NCI-H1417 (cell line): ENCODE measurements at places on chromosomes 1 and 21.

- DNase-seq, result no peak
Measured at GRCh38 chr1:222769181-222769580, 32.2 kb downstream of the FAM177B start.

DNA sequence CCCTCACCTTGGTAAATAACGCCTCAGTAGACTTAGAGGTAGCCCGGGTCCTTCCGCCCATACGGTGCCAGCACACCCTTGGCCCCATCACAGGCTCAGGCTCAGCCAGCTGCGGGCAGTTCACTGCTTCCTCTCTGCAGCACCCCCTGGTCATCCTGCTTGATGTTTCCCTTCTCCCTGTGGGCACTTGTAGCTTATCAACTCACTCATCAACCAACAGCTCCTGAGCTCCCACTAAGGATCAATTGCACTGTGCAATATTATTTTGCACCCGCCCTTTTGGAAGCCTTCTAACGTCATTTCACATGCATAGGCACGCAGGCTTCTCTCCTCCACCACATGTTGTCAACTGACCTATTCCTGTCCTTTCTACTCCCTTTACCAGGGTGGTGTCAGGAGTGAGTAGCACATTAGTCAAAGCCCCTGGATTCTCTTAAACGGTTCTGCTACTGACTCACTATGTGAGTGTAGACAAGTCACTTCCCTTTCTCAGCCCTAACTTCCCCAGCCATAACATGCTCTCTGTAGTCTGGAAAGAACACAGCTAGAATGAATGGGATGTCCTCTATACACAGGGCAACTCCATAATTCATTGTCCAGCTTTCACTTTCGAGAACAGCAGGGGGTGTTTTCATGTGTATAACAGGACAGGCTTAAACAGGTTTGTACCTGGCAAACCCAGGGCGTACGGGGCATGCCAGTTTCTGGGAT lies 47.1 kb upstream of the IRF2BP2 start:
- no peak for DNase-seq

DNA sequence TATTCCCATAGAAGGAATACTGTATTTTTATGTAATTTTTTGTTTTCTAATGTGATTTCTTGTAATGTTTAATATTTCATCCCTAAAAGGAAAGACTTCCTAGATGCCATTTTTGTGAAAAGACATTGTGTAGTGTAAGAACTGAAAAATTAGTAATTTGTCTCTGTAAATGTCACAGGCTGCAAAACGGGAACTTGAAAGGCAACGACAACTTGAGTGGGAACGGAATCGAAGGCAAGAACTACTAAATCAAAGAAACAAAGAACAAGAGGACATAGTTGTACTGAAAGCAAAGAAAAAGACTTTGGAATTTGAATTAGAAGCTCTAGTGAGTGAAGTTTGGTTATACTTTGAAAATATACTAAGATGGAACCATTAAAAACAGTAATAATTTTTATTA lies 132.2 kb downstream of the ITSN1 start:
- DNase-seq, result no peak

- DNase-seq, result no peak
Measured at GRCh38 chr1:58754683-58755467, 29.0 kb downstream of the JUN start.

GRCh38 chr1:63074321-63074720 lies 248.0 kb upstream of the FOXD3 start:
- DNase-seq, result no peak

DNA sequence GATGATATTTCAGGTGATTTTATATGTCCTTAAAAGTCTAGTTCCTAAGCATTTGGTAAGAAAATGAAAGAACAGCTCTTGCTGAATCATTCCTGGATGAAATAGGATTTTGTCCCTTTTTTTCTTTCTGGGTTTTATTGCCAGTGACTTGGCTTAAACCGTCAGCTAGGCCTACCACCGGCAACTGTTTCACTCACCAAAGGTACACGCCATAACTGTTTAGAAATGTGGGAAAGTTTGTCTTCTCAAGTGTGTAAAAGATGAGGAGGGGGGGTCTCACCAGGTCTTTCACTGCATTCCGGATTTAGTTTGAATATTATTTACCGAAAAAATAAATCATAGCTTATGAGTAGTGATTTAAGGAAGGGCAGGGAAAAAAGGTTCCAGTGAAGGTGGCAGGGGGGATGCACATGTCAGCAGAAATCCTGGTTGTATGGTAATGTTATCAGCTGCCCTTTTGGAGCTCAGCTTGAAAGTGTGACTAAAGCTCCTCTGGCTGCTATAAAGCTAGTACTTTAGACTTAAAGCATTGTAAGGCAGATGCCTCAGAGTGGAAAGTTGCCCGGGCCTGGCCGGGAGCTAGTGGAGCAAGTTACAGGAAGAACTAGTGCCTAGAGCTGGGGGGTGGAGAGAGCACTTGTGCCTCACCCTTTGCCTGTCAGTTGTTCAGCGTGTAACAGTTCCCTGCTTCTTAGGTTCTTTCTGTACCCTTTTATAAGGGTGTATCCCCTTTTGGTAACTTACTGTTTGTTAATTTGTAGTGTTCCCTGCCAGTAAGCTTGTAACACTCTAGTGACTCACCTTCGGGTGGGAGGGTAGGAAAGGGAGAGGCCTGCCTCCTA lies 3.1 kb downstream of the ATP1A1 start:
- no peak for DNase-seq

DNA sequence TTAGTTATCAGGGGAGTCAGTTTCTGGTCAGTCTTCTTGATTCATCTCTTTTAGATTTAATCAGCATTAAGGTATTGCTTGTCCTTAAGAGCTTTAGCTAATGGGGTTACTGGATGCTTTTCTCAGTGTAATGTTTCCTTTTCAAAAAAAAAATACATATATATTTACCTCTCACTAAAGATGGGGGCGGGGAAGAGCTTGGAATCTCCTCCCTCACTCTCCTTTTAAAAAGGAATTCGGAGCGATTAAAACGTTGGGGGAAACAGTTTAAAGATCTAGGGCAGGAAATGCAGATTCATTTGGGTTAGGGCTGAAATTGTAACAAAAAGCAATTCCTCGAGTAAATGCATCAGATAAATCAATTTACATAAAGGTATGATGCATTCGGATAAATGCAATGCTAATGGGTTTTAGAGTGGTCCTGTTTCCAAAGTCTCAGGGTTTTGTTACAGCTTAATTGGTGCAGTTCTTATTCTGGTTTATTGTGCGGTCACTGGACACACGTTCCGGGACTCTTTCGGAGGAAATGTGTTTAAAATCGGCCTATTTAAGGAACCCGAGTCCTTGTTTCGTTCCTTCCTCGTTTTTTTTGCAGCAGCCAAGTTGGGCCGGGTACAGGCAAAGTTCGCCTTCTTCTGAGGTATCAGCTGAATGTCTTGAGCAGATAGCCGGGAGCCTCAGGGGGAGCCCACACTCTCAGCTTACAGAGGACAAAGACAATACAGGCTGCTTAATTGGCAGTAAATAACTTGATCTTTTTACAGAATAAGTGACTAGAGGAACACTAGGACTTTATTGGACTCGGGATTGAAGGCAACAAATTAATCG lies 1.6 kb downstream of the LMO4 start:
- peak; percentile 68 for DNase-seq

GRCh38 chr1:68347415-68347814 lies 102.3 kb downstream of the RPE65 start:
- no peak for DNase-seq

DNA sequence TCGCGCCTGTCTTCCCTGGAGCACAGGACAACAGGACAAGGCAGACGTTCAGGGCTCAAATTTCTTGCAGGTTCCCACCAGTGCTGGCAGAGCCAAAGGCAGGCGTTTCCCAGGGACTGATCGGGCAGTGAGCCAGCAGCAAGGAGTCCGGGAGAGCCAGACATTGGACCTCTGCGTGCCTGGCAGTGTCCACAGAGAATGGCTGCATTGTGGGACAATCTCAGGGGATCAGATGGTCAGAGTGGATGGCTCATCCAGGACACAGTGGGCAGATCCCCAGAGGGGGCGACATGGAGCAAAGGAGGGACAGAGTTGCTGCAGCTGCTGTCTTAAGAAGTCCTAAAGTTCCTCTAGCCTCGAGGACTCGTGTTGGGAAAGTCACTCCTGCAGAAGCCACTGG lies 4.6 kb downstream of the TMEM63A start:
- no peak for DNase-seq

- peak; percentile 46 for DNase-seq
Measured at GRCh38 chr1:67687198-67687545, 2.2 kb downstream of the GADD45A start.

DNA sequence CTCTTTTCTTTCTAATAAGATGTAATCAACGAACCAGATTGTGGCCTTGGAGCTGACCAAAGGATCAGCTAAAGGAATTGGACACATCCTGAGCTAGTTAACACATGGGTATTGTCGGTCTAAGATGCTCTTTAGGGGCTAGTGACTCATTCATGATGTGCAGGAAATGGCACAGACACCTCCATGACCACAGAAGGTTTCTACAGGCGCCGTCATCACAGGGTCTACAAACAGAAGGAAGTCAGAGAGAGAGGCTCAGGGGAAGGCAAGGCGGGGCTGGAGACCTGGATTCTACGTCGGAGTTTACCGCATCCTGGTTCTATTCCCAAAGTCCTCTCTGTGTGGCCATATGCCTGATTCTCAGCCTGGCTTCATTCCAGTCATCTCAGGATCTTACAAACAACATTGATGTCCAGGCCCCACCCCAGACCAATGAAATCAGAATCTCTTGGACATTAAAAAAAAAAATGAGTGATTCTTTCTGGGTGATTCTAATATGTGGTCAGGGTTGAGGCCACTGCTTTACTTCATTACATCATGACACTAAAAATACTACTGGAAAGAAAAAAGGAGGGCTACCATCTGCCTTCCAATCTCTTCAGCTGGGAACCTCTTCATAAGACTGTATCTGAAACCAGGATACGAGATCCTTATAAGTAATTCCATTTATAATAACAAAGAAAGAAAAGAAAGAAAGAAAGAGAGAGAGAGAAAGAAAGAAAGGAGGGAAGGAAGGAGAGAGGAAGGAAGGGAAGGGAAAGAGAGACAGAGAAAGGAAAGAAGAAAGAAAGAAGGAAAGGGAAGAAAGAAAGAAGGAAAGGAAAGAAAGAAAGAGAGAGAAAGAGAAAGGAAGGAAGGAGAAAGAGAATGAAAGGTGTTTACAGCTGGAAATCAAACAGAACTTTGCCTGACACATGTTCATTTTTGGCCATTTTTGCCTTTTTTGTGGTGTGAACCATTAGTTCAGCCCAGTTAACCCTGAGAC lies 11.6 kb upstream of the KCNJ15 start:
- no peak for DNase-seq

DNA sequence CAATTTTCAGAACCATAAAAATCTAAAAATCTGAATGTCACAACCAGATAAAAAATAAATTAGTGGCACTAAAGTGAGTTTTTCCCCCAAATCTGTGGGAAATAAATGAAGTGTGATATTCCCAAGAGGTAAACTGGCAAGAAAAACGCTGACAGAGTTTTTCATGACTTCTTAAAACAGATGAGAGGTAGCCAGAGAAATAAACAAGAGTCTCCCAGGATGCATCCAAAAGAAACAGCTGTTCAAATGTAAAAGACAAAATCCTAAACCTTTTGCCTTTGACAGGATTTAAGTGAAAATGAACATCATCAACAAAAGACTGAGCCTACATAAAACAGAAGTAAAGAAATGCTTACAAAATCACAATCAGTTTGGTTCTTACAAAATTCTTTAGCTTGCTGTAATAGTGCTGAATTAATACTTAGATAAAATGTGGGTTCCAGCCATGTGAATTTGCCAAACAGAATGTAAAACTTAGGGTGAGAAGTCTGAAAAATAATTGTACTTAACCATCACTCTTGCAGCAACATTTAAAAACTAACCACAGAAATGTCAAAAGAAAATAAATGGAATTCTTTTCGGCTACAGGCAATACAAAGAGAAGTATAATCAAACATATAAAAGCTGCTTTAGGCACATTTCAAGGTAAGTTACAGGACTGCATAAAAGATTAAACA lies 133.6 kb downstream of the EIF4G3 start:
- no peak for DNase-seq

DNA sequence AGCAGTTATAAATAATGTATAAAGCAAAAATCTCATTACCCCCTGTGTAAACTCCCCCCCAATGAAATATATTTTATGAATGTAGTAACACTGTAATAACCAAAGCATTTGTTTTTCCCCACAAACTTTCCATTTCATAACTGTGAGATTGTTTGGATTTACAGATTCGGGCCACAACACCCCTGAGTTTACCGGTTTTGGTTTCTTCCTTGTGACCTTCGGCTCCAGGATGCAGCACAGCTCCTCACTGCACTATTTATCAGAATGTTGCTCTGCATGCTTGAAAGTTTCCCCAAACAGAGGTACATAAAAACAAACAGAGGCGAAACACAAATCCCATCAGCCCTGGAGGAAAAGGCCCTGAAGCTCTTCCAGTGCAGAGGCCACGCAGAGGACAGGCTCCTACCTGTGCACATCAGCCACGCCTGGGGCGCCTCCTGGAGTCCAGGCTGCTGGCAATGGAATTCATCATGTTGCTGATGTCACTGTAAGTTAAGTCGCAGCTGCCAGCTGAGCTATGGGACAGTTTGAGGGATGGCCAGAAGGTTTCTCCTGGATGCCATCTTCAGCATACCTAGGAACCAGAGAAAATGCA lies 122.0 kb downstream of the LMO4 start:
- no peak for DNase-seq

GRCh38 chr1:46617108-46617800 lies 643 bp upstream of the MOB3C start:
- no peak for DNase-seq

DNA sequence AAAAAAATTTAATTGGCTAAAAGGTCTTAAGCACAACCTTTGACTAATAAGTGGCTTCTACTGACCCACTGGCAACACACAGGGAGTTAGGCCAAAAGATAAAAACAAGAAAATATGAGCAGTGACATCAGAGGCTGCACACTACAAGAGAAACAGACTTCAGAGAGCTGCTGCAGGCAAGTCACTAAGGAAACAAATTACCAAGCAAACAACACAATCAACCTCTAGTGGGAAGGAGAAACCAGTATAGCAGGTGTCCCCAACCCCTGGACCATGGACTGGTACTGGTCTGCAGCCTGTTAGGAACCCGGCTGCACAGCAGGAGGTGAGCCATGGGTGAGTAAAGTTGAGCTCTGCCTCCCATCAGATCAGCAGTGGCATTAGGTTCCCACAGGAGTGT lies 20.8 kb upstream of the ENSA start:
- no peak for DNase-seq
